ENCODE measurements at places on chromosomes 4 and X.

DNA sequence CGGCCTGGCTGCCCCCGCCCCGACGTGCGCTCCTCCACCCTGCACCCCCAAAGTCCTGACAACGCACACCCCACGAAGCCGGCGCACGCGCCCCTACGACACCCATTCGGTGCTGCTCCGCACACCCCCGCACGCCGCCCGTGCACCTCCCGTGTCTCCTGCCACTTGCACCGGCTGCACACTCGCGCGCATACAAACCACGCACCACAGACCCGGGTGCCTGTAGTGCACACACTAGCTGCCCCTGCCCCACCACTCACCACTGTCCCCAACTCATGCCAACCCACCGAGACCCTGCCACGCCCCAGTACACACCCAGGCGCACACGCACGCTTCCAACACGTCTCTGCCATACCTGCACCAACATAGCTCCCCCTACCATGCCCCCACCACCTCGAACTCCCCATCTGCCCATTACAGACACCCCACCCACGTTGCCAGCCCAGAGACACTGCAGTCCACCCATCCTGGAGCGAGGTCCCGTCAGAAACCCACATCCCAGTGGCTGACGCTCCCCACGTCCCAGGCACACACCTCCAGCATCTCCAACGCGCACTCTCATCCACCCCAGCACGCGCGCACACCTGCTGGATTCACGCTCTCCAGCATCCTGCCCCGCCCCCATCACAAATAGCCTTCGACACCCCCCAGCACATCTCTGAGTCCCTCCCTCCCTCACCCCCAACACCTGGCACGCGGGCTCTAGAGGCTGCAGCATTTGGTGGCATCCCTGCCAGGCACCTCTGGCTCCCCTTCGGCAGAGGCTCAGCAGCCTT is 4.2 kb upstream of the DUSP9 start:
- DNase-seq: no peak

- no peak for DNase-seq
Measured at GRCh38 chrX:66676413-66676812, 37.5 kb upstream of the EDA2R start.

- no peak for DNase-seq
Measured at GRCh38 chr4:153161226-153161963, 42.8 kb upstream of the TRIM2 start.

DNA sequence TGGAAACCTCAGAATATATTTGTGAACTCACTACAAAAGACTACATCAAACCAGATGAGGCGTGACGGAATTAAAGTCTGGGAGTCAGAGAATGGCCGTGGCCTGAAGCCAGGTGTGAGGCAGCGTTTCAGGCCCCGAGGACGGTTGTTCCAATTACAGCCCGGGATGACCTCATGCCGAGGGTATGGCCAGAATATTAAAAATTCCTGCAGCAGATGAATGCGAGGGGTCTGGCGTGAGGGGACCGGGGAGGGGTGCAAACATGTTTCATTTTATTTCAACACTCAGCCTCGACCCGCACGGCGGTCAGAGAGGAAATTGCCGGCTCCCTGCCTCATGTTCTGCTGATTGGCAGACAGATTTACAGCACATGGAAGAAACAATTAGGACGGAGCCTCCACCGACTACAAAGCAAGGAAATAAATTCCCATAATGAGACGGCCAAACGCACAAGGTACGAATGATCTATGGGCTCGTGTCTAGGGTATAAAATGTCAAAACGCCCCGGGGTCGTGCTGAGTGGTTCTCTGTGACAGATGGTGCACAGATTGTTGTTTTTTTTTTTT is 289.7 kb downstream of the SHOX start:
- DNase-seq: no peak

DNA sequence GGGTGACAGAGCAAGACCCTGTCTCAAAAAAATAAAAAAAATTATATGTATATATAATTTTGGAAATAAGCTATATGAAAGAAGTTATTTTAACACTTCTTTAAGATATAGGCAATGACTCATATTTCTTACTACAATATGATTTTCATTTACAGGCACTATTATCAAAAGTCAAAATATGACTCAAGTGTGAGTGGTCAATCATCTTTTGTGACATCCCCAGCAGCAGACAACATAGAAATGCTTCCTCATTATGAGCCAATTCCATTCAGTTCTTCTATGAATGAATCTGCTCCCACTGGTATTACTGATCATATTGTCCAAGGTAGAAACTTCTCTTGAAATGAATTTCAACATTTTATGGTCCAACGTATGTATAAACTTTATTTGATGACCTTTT is 20.8 kb downstream of the OCIAD1 start:
- DNase-seq: no peak

DNA sequence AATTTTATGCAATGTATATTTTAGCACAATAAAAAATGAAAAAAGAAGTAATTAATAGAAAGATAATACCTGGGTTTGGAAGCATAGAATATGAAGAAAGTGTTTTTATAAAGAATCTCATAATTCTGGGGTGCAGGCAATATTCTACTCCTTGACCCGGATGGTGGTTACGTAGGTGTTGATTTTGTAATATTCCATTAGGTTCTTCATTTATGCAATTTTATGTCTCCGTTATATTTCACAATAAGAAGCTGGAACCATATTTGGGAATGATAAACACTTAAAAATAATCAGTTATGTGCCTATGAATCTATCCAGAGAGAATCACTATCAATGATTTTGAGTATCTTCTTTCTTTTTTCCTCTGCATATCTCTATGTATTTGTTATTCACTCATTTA is 38.5 kb downstream of the CHRNA9 start:
- no peak for DNase-seq

- no peak for DNase-seq
Measured at GRCh38 chr4:2304321-2304876, 42.5 kb upstream of the MXD4 start.

GRCh38 chrX:40936827-40937226 is 148.4 kb upstream of the USP9X start:
- no peak for DNase-seq
